ENCODE measurements at places on chromosomes 2 and 18.

GRCh38 chr18:51194604-51195003, 2.9 kb downstream of the MEX3C start:
- H3K4me1 ChIP-seq = peaks cover 57% of the 10 kb centered on the region
- H3K36me3 ChIP-seq = peaks cover 27% of the 10 kb centered on the region

DNA sequence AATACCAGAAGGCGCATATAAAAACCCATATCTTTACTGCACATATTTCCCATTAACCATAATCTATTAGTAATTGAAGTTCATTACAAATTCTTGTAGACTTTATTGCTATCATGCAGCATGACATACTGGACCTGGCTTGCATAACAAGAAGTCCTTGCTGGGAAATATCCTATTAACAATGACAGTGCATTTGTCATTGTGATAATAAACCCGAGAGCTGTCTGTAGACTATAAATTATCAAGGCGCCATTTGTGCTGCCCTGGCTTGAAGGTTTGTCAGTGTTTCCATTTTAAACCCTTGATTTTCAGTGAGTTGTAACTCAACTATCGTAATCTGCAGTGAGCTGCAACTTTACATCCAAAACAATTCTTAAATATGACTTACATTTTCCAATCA, 59.0 kb downstream of the HNMT start:
- H3K4me3 ChIP-seq = no peak overlapping the region
- no peaks in the 10 kb centered on the region for H3K27me3 ChIP-seq
- H3K27ac ChIP-seq = no peak overlapping the region
- no peaks in the 10 kb centered on the region for H3K4me1 ChIP-seq
- H3K36me3 ChIP-seq = no peaks in the 10 kb centered on the region

DNA sequence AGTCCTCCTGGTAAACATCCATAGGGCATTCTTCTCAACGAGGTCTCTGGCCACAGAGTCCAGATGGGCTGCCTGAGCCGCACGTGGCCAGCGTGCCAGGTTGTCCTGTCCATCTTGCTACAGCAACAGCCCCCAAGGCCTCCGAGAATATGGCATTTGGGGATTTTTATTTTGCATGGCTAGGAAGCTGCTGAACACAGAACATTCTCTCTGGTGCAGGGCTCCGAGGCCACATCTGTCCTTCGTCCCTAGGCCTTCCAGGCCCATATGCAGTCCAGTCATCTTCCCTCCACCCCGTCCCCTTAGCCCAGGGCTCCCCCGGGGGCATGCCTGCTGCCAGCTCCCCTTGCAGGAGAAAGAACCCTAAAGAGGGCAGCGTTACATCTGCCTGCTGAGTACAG, 2.3 kb downstream of the HDAC4 start:
- peaks cover 3% of the 10 kb centered on the region for H3K27me3 ChIP-seq
- peaks cover 11% of the 10 kb centered on the region for H3K36me3 ChIP-seq
- no peak for DNase-seq

DNA sequence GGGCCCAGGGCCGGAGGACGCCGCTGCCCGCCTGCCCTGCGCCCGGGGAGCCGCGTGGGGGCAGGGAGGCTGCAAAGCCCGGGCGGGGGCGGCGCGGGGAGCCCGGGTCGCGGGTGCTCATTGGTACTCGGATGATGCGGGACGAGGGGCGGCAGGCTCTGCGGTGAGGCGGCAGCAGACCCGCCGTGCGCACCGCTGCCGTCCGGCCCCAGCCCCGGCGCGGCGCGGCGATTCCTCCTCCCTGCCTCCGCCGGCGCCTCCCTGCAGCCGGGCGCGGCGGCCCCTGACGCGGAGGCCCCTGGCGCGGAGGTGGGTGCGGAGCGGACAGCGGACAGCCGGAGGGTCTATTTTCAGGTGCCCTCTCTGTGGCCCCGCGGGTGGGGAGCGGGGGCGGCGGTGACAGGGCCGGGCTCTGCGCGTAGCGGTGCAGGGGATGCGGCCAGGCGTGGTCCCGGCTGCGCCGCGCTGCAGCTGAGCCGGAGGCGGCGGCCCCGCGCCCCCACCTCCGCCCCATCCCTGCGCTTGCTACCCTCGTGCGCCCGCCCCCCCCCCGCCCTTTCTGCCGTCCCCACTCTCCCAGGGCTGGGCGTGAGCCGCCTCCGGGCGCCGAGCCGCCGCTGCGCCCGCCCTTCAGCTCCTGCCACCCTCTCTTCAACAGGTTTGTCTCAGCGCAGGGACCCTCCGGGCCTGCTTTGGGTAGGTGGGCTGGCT, 640 bp downstream of the SPTBN1 start:
- peaks cover 64% of the 10 kb centered on the region for H3K27me3 ChIP-seq
- H3K36me3 ChIP-seq = peaks cover 3% of the 10 kb centered on the region
- H3K27ac ChIP-seq = peak overlapping the region; percentile 55
- no peak for DNase-seq

DNA sequence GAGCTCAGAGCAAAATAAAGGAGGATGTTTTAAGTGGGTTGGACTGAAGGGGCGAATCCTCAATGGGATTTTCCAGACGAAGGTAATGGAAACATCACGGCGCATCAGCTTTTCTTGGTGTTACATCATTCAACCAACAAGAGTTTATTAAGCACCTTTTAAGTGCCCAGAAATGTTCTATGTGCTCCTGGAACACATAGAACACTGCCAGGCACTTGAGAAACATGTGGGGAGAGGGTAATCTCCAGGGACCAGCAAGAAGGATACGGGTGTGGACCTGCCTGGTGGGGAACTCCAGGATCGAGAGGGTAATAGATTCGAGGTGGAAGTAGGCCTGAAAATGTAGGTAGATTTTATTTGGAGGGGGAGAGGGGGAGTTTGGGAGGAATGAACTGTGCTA, 168.6 kb downstream of the PRKCE start:
- no peaks in the 10 kb centered on the region for H3K36me3 ChIP-seq
- no peak for DNase-seq
- no peak overlapping the region for H3K4me3 ChIP-seq

- peaks cover 29% of the 10 kb centered on the region for H3K36me3 ChIP-seq
- no peak for DNase-seq
- peak overlapping the region; percentile 99 for H3K27ac ChIP-seq
These were observed 560 bp upstream of the DUSP2 start for GRCh38 chr2:96145848-96146152.

- H3K4me1 ChIP-seq = peaks cover 7% of the 10 kb centered on the region
- DNase-seq = no peak
- H3K27me3 ChIP-seq = no peaks in the 10 kb centered on the region
- H3K4me3 ChIP-seq = no peak overlapping the region
- H3K36me3 ChIP-seq = peaks cover 2% of the 10 kb centered on the region
- no peak overlapping the region for H3K27ac ChIP-seq
These were observed 152.9 kb upstream of the DNMT3A start for GRCh38 chr2:25494616-25495015.

Data from activated T-helper 1 cell treated with anti-CD3 and anti-CD28 coated beads, Interleukin-12 subunit alpha, Interleukin-12 subunit beta, Interleukin-2, Interleukin-4 antibody, amounts not matched to agents 30 ng/mL and 10 ng/mL and 1 ng/mL, durations not matched to agents 14 hours and 24 hours and 36 hours (primary cell).